ENCODE measurements at places on chromosomes 11 and 22.

DNA sequence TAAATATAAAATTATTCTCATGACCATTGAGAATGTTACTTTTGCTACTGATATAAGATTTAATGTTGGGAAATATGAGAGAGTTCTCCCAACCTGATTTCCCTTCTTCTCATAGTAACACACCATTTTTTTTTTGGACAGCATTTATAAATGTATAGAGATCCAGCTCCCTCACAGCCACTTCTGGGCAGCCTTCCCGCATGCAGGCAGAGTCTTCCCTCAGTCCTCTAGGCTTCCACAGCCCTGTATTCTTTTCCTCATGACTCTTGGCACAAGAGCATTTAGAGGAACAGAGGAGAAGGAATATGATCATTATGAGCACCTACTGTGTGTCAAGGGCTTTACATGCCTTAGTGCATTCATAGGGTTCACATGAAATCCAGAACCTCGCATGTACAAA is 9.0 kb downstream of the DTX4 start:
- no peak for DNase-seq

GRCh38 chr22:39303358-39303757 is 16.1 kb downstream of the RPL3 start:
- no peak for DNase-seq

GRCh38 chr11:134041791-134042696 is 26.8 kb upstream of the JAM3 start:
- DNase-seq = no peak

DNA sequence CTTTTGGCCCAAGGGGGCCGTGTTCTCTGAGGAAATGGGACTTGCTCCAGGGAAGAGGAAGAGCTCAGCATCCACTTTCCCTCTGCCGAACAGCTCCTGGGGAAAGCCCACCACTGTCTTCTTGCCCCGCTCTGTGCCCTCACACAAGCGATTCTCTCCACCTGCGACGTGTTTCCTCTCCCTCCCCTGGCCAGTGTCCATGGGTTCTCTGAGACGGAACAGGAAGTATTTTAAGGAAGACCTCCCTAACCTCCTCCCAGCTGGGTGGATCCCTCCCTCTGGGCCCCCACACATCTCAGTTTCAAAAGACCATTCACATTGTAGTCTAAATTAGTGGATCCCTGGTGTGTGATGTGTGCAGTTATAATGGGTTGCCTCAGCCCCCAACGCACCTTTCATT is 1.6 kb downstream of the TP53AIP1 start:
- DNase-seq = no peak
